Peyer's patch (tissue), 4 donors: ENCODE measurements at places on chromosomes 5 and 9. TPM values are rescaled to one million over a fixed set of nuclear protein-coding genes. Genes with fewer than 3 reads are reported as not detected.

The BSPRY gene
- total RNA-seq, result 13.2 TPM

The KCNMB1 gene
- total RNA-seq, result 0.80 TPM

The WDR38 gene
- total RNA-seq, result not detected

The RGS7BP gene
- total RNA-seq, result 0.35 TPM

The OR2Y1 gene
- total RNA-seq, result not detected

The TGFBI gene
- total RNA-seq, result 27.3 TPM

The OCLN gene
- 85.3 TPM for total RNA-seq

The TIMD4 gene
- total RNA-seq, result not detected

The RNF224 gene
- not detected for total RNA-seq

The CA9 gene
- total RNA-seq, result 5.0 TPM

The S1PR3 gene
- 3.6 TPM for total RNA-seq
